ENCODE measurements at places on chromosomes 7 and 10. TPM values are rescaled to one million over a fixed set of nuclear protein-coding genes. Genes with fewer than 3 reads are reported as not detected.

- no peak for DNase-seq
Observed at GRCh38 chr7:26376175-26376917, 84.7 kb downstream of the SNX10 start.

The IQUB gene
- polyA plus RNA-seq = 6.7 TPM

The GPR26 gene
- not detected for polyA plus RNA-seq

The UPK3B gene
- 1.3 TPM for polyA plus RNA-seq

The CYP3A5 gene
- 1.7 TPM for polyA plus RNA-seq

- DNase-seq = no peak
Observed at GRCh38 chr10:17290226-17290625, 62.2 kb downstream of the VIM start.

- no peak for DNase-seq
Observed at GRCh38 chr7:122790591-122790990, 87.9 kb upstream of the RNF148 start.

- no peak for DNase-seq
Observed at GRCh38 chr7:104584620-104585019, 256.2 kb downstream of the LHFPL3 start.

The TMEM270 gene
- polyA plus RNA-seq = not detected

DNA sequence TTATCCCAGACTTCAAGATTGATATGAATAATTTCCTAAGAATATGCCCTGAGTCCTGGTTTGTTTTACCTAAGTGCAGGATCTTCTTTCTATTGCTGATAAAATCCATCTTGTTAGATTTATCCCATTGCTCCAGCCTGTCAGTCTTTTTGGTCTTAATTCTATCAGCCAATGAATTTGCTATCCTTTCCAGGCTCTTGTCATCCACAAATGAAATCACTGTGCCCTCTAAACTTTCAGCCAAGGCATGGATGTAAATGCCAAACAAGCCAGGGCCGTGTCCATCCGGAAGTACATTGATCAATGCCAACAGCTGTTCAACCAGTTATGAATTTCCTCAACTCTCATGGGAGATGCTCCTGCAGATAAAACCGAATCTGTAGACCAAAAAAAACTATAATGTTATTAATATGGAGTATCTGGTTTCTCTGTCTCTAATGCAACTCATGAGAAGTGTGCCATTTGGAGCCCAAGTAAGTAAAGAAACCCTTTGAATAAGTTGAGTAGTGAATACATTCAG is 40.0 kb downstream of the NPY start:
- DNase-seq = no peak

- no peak for DNase-seq
Observed at GRCh38 chr7:83947260-83947659, 247.3 kb downstream of the SEMA3A start.

GRCh38 chr7:150797661-150798060 is 2.5 kb downstream of the TMEM176B start:
- DNase-seq = no peak

DNA sequence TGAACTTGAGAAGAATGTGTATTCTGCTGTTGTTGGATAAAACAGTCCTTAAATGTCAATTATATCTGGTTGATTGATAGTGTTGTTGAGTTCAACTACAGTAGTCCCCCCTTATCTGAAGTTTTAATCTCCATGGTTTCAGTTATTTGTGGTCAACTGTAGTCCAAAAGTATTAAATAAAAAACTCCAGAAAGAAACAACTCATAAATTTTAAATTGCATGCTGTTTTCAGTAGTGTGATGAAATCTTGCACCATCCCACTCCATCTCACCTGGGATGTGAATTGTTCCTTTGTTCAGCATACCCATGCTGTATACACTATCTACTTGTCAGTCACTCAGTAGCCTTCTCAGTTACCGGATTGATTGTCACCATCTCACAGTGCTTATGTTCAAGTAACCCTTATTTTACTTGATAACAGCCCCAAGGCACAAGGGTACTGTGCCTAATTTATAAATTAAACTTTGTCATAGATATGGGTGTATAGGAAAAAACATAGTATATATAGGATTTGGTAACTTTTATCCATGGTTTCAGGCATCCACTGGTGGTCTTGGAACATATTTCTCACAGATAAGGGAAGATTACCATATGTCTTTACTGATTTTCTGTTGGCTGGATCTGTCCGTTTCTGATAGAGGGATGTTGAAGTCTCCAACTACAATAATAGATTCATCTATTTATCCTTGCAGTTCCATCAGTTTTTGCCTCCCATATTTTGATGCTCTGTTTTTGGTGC is 57.1 kb downstream of the AOAH start:
- no peak for DNase-seq

GRCh38 chr10:102769375-102770107 is 25.8 kb downstream of the WBP1L start:
- no peak for DNase-seq

The GTPBP10 gene
- polyA plus RNA-seq = 28.6 TPM

Measured in left renal pelvis (tissue), 4 donors.